Hematopoietic multipotent progenitor cell (in vitro differentiated cells): ENCODE measurements at places on chromosomes 2 and 18.

DNA sequence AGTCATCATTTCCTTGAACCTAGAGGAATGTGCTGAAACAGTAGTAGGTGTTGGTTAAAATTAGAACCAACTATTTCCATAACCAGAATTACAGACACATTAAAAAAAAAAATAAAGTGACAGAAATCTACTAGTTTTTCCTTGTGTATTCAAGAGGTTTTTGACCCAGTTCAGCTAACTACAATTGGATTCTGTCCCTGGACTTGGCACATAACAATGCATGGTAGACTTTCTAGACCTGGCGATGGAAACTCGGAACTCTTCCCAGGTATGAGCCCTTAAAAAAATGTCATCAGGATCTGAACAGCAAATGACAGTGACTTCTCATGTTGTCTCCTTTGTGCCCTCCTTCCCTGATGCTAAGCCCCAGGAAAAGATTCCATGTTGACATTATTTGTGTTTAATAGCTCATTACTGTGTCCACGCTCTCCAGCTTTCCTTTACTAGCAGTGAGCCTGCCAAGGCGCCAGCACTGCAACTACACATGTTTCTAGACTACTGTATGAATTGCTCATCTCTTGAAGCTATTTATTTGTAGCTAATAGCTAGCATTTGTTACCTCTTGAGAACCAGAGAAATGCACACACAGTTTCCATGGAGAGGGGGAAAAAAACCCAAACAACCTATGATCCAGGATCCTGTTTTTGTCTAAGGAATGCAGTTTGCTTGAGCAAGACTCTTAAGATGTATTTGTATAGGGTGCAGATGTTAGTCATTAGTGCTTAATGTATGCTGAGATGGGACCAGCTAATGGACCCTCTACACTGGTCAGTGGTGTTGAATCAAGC, 148.5 kb downstream of the FMNL2 start:
- no peak for DNase-seq

DNA sequence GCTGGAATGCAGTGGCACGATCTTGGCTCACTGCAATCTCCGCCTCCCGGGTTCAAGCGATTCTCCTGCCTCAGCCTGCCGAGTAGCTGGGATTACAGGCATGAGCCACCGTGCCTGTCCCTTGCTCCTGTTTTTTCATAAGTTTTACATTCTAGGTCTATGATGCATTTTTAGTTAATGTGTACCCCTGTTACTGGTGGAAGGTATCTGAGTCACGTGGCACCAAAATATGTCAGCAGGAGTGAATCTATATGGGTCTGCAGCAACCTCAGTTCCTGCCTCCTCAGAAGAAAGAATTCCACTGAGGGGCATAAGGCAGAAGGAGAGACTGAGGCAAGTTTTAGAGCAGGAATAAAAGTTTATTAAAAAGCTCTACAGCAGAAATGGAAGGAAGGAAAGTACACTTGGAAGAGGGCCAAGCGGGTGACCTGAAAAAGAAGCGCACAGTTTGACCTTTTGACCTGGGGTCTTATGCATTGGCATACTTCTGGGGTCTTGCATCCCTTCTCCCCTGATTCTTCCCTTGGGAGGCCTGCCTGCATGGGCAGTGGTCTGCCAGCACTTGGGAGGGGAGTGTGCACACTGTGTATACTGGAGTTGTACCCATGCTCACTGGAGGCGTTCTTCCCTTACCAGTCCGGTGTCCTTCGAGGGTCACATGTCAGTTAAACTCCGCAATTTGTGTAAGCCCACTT, 1.1 kb upstream of the MFSD2B start:
- no peak for DNase-seq

- no peak for DNase-seq
These were observed 23.9 kb downstream of the DYSF start for GRCh38 chr2:71477231-71477691.

- no peak for DNase-seq
These were observed 13.1 kb downstream of the CLEC4F start for GRCh38 chr2:70807102-70807827.

DNA sequence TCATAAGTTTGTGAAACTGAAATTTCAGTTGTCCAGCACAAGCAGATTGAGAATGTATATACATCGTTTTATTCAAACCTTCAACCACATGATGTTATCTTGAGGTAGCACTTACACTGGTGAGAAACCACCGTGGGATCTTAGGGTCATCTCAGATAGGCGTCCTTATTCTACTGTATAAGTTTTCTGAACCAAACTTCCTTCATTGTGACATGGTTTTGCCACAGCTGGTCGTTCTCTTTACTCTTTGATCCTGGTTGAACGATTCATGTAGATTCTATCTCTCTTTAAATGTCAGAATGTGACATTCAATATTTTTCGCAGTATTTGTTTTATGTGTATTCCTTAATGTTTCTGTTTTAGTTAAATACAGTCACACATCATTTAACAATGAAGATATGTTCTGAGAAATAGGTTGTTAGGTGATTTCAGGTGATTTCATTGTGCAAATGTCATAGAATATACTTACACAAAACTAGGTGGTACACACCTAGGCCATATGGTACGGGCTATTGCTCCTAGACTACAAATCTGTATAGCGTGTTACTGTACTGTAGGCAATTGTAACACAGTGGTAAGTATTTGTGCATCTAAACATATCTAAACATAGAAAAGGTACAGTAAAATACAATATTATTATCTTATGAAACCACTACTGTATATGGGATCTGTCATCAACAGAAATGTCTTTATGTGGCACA, 17.9 kb upstream of the ARHGAP25 start:
- DNase-seq = no peak

DNA sequence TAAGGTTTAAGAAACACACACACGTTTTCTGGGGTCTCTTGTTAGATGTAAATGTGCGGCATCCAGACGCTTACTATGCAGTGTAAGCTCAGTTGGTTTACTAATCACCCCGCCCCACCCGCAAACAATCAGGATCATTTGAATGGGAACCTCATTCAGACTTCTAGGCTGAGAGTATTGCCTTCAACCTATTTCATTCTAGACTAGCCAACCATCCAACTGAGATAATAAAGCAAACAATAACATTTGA, 1.3 kb upstream of the FIGN start:
- DNase-seq = no peak

GRCh38 chr2:197322724-197323720, 12.4 kb upstream of the ANKRD44 start:
- DNase-seq = no peak

DNA sequence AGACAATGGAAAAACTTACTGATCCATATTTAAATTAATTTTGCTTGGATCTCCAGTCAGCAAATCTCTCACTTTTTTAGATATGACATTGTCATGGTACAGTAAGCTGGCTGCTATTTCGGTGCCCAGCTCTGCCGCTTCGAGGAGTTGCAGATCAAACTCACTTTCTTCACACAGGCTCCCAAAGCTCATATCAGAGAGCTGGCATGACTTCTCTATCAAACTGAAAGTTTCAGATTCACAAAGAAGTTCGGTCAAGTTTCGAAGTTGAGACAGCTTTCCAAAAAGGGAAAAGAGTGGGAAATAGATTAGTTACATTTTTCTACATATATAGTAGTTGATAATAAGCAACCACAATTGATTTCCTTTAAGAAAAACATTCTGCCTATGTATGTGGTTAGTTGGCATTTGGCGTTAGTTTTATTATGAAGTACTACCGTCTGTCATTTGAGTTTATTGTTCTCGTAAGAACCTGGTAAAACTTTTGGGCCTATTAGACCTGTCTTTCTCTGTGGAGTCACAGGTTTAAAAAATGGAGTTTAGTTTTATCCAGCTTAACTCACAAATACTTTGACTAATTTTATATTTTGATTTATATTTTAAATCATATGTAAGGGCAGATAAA, 118.8 kb downstream of the ABCA12 start:
- DNase-seq = no peak
